ENCODE measurements at places on chromosomes 16 and 17.

DNA sequence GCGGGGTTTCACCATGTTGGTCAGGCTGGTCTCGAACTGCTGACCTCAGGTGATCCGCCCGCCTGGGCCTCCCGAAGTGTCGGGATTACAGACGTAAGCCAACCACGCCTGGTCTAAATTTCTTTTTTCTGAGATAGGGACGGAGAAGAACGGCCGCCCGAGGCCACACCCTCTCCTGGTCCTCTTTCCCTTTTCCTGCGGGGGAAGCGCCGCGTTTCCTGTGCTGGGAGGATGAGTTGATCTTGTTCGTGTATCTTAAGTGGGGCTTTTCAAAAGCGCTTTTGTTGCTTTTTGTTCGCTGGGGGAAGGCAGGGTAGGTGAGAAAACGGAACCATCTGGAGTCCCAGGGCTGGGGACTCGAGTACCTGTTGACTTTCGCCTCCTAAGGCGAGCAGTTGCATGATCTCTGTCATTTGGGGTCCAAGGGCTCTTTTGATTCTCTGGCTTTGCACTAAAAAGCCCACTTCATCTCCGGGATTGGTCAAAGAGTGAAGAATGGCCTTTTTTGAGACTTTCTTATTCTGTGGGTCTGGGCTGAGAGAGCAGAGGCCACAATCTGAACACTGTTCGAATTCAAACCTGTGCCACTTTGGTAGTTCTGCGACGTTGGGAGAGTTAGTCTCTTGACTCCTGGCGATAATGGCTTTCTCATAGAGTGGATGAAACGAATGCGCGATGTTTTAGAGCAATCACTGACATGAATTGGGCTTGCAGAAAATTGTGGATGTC, 1.3 kb downstream of the FUS start:
- H3K27ac ChIP-seq: peak overlapping the region; percentile 94
- peaks cover 48% of the 10 kb centered on the region for H3K36me3 ChIP-seq
- no peak for DNase-seq
- peaks cover 22% of the 10 kb centered on the region for H3K4me1 ChIP-seq
- H3K27me3 ChIP-seq: no peaks in the 10 kb centered on the region

GRCh38 chr17:82113941-82114340, 15.9 kb upstream of the FASN start:
- no peak overlapping the region for H3K4me3 ChIP-seq
- H3K4me1 ChIP-seq: peaks cover 15% of the 10 kb centered on the region
- no peaks in the 10 kb centered on the region for H3K27me3 ChIP-seq
- no peak for DNase-seq
- H3K36me3 ChIP-seq: no peaks in the 10 kb centered on the region

DNA sequence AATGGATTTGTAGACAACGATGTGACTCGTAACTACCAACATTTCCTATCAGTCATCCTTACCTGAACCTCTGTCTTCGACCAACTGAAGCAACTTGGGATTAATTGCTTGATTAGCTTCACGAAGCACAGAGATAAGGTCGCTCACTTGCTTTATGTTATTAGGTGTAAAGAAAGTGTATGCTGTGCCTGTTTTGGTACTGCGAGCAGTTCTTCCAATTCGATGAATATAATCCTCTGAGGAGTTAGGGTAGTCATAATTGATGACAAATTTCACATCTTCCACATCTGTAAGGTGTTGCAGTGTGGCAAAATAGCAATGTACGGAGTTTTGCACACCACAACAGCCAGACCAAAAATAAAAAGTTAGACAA, 3.6 kb upstream of the POLG2 start:
- peaks cover 54% of the 10 kb centered on the region for H3K4me1 ChIP-seq
- peaks cover 65% of the 10 kb centered on the region for H3K36me3 ChIP-seq
- 0 out of 2 replicates have a peak overlapping the region, but pooled peaks have one; percentile 90 for H3K27ac ChIP-seq
- H3K4me3 ChIP-seq: no peak overlapping the region

DNA sequence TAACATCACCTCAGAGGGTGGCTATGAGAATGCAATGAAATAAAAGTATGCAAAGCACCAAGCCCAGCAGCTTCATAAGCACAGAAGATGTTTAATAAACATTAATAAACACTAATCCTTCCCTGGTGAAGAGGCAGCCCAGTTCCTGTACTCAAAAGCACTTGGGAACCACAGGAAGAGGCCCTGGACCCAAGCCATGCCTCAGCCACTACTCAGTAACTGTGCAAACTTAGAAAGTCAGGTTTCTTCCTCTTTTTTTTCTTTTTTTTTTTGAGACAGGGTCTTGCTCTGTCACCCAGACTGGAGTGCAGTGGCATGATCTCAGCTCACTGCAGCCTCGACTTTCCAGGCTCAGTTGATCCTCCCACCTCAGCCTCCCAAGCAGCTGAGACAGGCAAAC, 5.3 kb downstream of the ARHGAP17 start:
- no peak overlapping the region for H3K4me3 ChIP-seq
- H3K27ac ChIP-seq: no peak overlapping the region
- no peaks in the 10 kb centered on the region for H3K27me3 ChIP-seq
- no peak for DNase-seq
- H3K4me1 ChIP-seq: peaks cover 30% of the 10 kb centered on the region

- H3K4me3 ChIP-seq: no peak overlapping the region
- H3K36me3 ChIP-seq: no peaks in the 10 kb centered on the region
- H3K27ac ChIP-seq: no peak overlapping the region
- DNase-seq: no peak
- peaks cover 9% of the 10 kb centered on the region for H3K27me3 ChIP-seq
Measured at GRCh38 chr16:55856950-55857349, 18.2 kb downstream of the CES5A start.

GRCh38 chr17:37107406-37108083, 158.8 kb downstream of the AATF start:
- H3K4me3 ChIP-seq: no peak overlapping the region
- H3K27me3 ChIP-seq: no peaks in the 10 kb centered on the region
- no peaks in the 10 kb centered on the region for H3K4me1 ChIP-seq
- DNase-seq: no peak

GRCh38 chr16:13439766-13440165, 480.2 kb upstream of the ERCC4 start:
- peaks cover 23% of the 10 kb centered on the region for H3K4me1 ChIP-seq
- no peak overlapping the region for H3K4me3 ChIP-seq
- H3K27me3 ChIP-seq: no peaks in the 10 kb centered on the region
- H3K36me3 ChIP-seq: no peaks in the 10 kb centered on the region
- H3K27ac ChIP-seq: no peak overlapping the region

- no peak overlapping the region for H3K4me3 ChIP-seq
- H3K36me3 ChIP-seq: no peaks in the 10 kb centered on the region
Measured at GRCh38 chr16:55154262-55154661, 169.7 kb upstream of the IRX6 start.

GRCh38 chr17:37823996-37824395, 79.1 kb upstream of the HNF1B start:
- no peak overlapping the region for H3K27ac ChIP-seq
- no peaks in the 10 kb centered on the region for H3K4me1 ChIP-seq
- no peaks in the 10 kb centered on the region for H3K27me3 ChIP-seq
- no peaks in the 10 kb centered on the region for H3K36me3 ChIP-seq
- DNase-seq: no peak

DNA sequence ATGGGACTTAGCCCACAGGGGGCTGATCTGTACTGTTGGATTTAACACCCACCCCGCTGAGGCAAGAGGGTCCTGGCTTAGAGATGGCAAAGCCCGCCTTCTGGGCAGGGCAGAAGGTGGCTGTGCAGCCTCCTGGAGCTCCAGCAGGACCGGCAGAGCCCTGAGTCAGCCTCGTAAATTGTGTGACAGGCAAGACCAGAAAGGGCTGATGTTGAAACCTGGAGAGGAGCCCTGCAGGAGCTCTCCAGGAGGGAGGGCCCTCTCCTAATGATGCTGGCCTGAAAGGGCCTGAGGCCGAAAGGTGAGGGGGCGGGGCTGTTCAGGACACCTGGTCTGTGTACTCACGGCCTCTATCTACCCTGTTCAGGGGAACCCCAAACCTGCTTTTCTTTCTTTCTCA, 22.5 kb upstream of the MYO15B start:
- no peak overlapping the region for H3K4me3 ChIP-seq
- H3K36me3 ChIP-seq: no peaks in the 10 kb centered on the region
- H3K27ac ChIP-seq: no peak overlapping the region
- DNase-seq: peak; percentile 33
- no peaks in the 10 kb centered on the region for H3K27me3 ChIP-seq

- H3K27me3 ChIP-seq: no peaks in the 10 kb centered on the region
- no peaks in the 10 kb centered on the region for H3K36me3 ChIP-seq
- peaks cover 16% of the 10 kb centered on the region for H3K4me1 ChIP-seq
- H3K27ac ChIP-seq: peak overlapping the region; percentile 12
Measured at GRCh38 chr17:59491353-59492090, 73.9 kb upstream of the DHX40 start.

- H3K36me3 ChIP-seq: peaks cover 42% of the 10 kb centered on the region
- H3K27me3 ChIP-seq: no peaks in the 10 kb centered on the region
- H3K4me1 ChIP-seq: peaks cover 16% of the 10 kb centered on the region
Measured at GRCh38 chr16:30662449-30662848, 4.2 kb downstream of the FBRS start.

GRCh38 chr17:79242873-79243602, 168.4 kb downstream of the ENGASE start:
- H3K27ac ChIP-seq: no peak overlapping the region
- no peaks in the 10 kb centered on the region for H3K4me1 ChIP-seq
- no peak for DNase-seq
- no peak overlapping the region for H3K4me3 ChIP-seq
- H3K36me3 ChIP-seq: no peaks in the 10 kb centered on the region
- peaks cover 76% of the 10 kb centered on the region for H3K27me3 ChIP-seq

DNA sequence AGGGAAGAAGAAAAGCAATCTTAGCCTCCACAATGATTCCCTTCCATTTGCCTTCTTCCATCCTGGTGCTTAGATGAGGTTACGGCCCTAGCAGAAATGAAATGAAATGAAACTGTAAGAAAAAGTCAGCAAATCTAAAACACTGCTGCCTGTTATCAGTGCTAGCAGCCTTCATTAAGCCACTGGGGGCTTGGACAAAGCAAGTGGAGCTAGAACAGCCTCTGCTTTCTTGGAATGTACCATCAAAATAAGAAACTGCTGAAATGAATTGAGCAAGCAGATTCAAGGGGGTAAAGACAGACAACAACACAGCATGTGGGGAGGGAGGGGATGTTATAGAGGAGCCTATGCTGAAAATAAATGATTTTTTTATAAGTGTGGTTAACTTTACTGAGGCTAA, 5.1 kb downstream of the ANKFN1 start:
- no peaks in the 10 kb centered on the region for H3K4me1 ChIP-seq
- no peak for DNase-seq
- no peak overlapping the region for H3K27ac ChIP-seq
- H3K4me3 ChIP-seq: no peak overlapping the region

GRCh38 chr16:75660321-75660720, 12.7 kb downstream of the TERF2IP start:
- H3K4me1 ChIP-seq: no peaks in the 10 kb centered on the region
- DNase-seq: no peak
- peaks cover 17% of the 10 kb centered on the region for H3K36me3 ChIP-seq
- no peak overlapping the region for H3K27ac ChIP-seq

DNA sequence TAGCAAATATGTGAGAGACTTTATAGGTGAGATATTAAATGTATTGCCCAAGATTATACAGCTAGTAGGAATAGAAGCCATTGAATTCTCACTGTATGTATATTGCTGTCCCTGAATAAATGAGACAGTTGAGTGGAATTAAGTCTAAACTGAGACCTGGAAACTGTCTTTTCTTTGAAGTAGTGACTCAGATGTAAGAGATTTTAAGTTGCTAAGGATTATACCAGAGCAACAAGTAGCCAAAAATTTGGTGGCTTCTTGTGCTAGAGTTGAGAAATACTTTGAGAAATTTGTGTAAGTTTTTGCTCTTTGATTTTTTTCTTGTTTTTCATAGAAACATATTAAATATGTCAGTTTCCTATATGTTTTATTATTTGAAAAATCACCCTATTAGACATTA, 58.7 kb downstream of the TANC2 start:
- H3K4me1 ChIP-seq: no peaks in the 10 kb centered on the region
- no peaks in the 10 kb centered on the region for H3K27me3 ChIP-seq
- no peaks in the 10 kb centered on the region for H3K36me3 ChIP-seq

DNA sequence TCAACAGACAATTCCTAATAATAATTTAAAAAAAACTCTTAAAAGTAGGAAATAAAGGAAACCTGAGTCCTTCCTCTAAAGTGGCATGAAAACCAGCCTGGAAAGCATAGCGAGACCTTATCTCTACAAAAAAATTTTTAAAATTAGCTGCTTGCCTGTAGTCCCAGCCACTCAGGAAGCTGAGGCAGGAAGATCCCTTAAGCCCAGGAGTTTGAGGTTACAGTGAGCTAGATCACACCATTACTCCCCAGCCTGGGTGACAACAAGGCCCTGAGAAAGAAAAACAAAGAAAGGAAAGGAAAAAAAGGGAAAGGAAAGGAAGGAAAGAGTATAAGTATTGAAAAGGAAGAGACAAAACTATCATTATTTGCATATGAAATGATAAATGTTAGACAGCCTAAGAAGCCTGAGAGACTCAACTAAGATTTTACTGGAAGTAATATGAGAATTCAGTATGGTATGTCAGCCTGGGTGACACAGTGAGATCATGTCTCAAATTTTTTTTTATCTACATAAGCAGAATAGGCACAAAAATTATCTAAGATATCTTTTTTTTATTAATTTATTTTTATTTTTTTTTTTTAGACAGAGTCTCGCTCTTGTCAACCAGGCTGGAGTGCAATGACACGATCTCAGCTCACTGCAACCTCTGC, 113.0 kb downstream of the GOSR1 start:
- no peaks in the 10 kb centered on the region for H3K36me3 ChIP-seq
- no peaks in the 10 kb centered on the region for H3K27me3 ChIP-seq
- DNase-seq: no peak
- no peak overlapping the region for H3K4me3 ChIP-seq
- H3K4me1 ChIP-seq: no peaks in the 10 kb centered on the region

DNA sequence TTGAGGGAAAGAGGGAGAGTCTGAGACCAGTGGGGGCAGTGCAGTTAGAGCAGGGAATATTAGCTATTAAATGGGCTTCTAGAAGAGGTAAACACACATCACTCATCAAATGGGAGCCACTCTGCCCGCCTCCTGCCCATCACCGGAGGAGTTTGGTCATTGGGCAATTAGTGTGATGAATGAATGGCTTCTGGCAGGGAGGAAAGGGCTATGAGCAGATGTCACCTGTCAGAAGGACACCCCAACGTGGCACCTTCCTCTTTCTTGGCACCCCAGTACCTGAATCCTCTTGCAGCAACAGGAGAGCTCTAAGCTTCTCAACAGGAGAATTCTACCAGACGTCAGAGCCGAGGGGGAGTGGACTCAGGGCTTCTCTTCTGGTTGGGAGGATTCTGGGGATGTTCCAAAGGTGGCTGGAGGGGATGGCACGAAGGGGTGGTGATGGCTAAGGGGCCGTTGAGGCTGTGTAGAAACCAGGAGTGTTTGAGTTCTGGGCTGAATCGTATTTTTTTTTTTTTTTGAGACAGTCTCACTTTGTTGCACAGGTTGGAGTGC, 11.0 kb downstream of the C1QTNF1 start:
- H3K27ac ChIP-seq: no peak overlapping the region
- no peak overlapping the region for H3K4me3 ChIP-seq
- no peaks in the 10 kb centered on the region for H3K27me3 ChIP-seq
- DNase-seq: no peak
- no peaks in the 10 kb centered on the region for H3K36me3 ChIP-seq
- peaks cover 26% of the 10 kb centered on the region for H3K4me1 ChIP-seq

GRCh38 chr17:32275060-32276042, 9.7 kb downstream of the RHBDL3 start:
- H3K4me1 ChIP-seq: no peaks in the 10 kb centered on the region
- DNase-seq: peak; percentile 48
- no peak overlapping the region for H3K27ac ChIP-seq
- H3K4me3 ChIP-seq: no peak overlapping the region
- H3K36me3 ChIP-seq: no peaks in the 10 kb centered on the region
- peaks cover 4% of the 10 kb centered on the region for H3K27me3 ChIP-seq
